ENCODE measurements at places on chromosomes 12 and 14.
A peak's percentile ranks its signal among the peaks of the same experiment; 100 is the strongest.

DNA sequence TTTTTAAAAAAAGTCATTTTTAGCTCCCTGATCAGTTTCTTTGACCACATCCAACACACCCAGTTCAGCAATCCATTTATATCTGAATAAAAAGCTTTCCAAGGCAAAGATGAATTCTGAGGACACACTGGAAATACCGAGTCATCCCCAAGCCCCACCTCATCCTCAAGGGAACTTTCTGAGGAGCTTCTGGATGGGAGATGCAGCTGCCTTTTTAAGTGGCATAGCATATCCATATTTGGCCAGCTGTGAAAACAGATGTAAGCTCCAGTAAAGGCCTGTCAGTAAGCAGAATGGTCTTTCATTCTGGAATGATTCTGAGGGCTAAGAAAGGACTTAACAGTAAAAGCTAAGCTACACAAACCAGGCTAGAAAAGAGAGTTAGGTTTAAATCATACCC, 18.4 kb downstream of the ZFYVE1 start:
- no peak for DNase-seq

- no peak for DNase-seq
Observed at GRCh38 chr12:46154221-46154985, 114.4 kb downstream of the SLC38A1 start.

DNA sequence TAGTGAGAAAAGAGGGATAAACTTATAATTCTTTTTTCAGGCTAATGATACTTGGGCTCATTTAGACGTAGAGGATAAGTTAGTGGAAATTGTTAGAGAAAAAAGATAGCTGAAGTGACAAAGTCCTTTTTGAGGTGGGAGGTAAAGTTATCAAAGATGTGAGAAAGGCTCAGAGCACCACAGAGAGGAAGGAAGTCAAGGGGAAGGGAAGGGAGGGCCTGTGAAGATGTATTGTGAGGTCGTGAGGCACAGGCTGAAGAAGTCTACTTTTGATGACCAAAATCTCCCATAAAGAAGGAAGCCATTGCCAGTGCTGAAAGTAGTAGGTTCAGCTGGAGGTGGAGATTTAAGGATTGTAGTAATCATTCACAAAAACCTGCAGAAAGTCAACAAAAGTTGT, 19.4 kb upstream of the PTGDR start:
- DNase-seq, result no peak

- no peak for DNase-seq
Observed at GRCh38 chr12:118680356-118680963, 300.9 kb upstream of the SRRM4 start.

GRCh38 chr12:7042842-7043241, 17.7 kb upstream of the C1S start:
- no peak for DNase-seq

GRCh38 chr14:35374263-35374712, 30.3 kb downstream of the NFKBIA start:
- DNase-seq, result no peak

DNA sequence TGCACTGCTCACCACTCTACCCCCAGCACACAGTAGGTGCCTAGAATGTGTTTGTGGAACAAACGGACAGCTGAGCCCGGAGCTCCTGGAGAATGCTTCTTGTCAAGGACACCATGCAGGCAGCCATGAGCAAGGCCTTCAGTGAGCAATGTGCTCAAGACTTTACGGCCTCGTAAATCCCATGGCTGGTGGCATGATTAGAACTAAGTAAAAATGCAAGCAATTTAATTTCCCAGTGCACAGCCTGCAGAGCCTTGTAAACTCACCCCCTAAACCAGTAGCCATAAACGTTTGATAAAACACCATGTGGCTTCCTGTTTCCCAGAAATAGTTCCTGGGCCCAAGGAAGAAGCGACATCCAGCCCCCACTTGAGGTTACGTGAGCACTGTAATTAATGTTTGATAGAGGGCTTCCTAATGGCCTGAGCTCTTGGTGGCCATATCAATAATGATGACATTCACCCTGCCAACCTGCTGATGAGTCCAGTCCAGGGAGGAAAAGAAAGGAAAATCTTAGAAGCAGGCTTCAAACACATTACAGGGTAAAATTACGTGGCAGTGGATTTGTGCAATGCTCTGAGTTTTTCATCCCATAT, 36.4 kb upstream of the FICD start:
- DNase-seq, result no peak

DNA sequence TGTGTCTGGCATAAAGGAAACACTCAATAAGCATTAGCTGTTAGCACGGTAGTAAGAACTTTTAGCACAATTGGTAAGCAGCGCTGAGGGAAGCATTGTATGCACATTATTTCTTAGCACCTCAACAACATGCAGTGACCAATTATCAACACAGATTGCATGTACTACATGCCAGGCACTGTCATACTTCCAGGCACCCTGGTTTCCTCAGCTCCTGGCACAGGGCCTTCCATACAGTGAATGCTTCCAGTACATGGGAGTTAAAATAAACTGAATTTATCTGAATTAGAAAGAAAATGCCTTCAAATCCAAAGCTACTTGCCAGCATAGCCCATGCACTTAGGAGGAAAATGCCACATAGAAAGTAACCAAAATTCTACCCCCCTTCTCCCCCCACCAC, 59.4 kb downstream of the TUNAR start:
- DNase-seq, result no peak

GRCh38 chr12:53593031-53593430, 33.2 kb downstream of the ATF7 start:
- no peak for DNase-seq

DNA sequence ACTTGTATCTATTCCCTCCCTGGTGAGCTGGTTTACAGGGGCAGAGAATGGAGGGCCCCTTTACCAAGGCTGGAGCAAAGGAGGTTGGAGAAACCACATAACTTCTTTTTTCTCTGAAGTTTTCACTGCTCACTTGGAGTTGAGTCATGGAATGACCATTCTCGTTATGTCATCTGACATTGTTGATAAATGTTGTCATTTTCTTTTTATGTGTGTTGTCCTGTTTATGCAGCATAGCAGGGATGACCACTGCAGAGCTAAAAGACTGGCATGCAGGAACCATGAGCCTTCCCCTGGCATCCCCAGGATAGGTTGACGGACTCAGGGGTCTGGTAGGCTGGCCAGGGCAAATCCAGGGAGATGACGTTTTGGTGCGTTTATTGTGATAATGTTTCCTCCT, 256.8 kb upstream of the DDHD1 start:
- no peak for DNase-seq

DNA sequence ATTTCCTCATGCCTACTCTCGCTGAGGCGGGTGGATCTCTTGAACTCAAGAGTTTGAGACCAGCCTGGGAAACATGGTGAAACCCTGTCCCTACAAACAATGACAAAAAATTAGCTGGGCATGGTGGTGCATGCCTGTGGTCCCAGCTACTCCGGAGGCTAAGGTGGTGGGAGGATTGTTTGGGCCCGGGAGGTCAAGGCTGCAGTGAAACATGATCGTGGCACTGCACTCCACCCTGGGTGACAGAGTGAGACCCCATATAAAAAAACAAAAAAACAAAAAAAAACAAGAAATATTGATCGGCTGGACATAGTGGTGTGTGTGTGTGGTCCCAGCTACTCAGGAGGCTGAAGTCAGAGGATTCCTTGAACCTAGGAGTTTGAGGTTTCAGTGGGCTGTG, 9.2 kb downstream of the MOAP1 start:
- DNase-seq, result no peak

DNA sequence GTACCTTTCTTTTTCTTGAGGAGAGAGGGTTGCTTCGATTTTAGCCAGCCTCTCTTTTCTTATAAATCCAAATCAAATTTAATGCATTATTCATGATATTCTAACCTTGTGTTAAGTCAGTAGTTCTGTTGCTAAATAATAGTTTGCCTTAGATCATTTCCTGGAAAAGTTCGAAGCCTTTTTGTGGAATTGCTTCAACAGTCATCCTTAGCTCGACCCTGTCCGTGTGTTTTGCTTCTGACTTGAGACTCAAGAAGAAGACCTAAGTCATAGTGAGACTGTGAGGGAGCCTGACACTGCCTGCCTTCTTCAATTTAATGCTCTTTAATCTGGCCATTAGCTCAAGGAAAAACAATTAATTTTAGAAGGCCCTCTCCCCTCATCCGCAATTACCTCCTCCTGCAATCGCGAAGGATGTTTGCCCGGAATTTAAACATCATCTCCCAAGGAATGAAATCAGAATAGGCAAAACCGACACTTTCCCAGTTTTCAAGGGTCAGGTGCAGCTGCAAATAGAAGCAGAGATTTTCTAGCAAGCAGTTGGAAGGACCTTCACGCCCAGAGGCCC, 453 bp upstream of the SLC4A8 start:
- DNase-seq, result no peak

- DNase-seq, result no peak
Observed at GRCh38 chr12:47801170-47801903, 18.4 kb downstream of the HDAC7 start.

DNA sequence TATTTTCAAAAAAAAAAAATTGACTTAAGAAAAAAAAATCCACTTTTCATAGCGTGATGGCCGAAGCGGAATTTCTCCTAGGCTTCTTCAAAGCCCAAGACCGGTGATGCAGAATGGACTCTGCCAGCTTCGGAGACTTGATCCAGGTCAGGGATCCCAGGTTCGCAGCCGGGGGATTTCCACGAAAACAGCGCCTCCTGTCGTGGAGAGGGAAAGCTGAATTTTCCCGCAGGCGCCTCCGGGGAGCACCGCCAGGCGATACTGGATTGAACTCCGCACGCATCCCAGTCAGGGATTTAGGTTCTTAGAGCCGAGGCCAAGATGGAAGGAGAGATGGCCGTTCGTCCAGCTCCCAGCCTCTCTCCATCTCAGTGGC, 2.1 kb downstream of the TTC6 start:
- no peak for DNase-seq

DNA sequence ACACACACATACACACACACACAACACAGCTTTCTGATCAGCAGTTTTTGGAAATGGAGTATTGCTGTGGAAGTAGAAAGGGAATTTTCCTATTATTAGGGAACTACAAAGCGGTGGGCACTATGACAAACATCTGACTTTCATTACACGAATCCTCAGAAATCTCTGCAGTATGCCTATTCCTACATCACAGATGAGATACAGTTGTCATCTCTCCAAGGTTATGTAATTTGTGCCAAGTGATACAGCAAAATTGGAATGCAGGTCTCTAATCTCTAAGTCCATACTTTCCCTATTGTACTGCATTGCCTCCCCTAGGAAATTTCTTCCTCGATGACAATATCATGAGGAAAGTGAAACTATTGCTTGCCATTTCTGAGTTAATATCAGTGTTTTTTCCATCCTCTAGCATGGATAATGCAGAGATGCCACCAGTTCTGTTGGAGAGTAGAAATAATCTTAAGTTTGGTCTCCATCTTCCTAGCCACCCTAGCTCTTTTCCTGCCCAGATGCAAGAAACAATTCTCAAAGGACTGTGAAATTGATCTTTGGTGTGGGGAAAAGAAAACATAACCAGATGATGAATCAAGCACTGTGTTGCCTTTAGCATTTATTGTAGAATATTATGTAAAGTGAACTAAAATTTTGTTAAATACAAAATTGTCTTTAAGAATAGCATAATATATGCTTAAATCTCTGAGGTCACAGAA, 94.7 kb downstream of the ERGIC2 start:
- no peak for DNase-seq

DNA sequence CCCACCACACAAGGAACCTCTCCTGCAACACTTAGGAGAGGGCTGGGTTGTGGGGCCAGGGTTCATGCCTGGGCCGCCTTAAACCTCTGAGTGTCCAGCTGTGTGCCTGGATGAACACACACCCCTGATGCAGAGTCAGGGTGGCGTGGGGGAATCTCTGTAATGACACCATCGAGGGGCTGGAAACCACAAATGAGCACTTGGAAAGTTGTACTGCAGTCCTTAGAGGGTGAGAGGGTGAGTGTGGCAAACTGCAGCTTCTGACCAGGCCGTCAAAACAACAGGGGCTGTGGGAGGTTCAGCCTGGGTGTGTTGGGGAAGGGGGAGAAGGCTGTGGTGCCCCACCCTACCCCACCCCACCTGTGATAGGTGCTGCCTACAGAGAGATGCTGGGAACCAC, 12.4 kb upstream of the KRT5 start:
- no peak for DNase-seq

DNA sequence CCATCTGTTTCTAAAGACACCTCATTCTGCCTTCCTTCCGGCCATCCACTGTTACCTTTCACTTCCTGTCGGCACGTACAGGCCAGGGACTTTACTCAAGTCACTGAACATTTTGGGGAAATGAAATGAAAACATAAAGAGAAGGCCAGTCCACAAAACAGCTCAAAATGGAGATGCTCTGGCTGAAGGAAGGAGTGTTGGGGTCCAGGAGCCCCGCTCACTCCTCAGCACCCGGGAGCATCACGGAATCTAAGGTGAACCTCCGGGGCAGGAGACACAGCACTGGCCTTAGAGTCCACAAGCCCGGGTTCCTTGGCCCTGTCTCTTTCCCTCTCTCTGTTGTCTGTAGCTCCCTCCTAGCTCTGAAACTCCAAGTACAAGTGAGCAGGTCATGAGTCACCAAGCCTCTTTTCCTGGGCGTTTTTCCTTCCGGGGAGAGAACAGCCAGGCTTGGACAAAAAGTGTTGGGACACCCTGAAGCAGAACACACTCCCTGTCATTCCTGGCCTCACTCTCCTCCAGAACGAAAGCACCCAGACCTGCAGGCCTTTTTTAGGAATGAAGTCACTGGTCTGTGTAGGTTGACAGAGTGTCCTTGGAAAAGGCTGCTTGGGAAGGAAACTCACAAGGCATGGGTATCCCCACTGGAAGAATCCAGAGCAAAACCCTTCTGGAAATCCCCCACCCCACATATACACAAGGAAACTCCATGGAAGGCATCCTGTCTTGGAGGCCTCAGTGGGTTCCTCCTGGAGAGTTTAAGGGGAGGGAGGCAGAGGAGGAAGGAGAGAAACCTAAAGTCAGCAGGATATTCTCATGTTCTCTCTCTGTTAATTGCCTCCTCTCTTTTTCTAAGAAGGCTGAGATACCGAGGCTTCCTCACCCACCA, 245.3 kb downstream of the ZFP36L1 start:
- peak; percentile 61 for DNase-seq

GRCh38 chr14:92914087-92914656, 8.8 kb upstream of the CHGA start:
- DNase-seq, result peak; percentile 10

- DNase-seq, result no peak
Observed at GRCh38 chr12:77625441-77625840, 205.3 kb upstream of the NAV3 start.

DNA sequence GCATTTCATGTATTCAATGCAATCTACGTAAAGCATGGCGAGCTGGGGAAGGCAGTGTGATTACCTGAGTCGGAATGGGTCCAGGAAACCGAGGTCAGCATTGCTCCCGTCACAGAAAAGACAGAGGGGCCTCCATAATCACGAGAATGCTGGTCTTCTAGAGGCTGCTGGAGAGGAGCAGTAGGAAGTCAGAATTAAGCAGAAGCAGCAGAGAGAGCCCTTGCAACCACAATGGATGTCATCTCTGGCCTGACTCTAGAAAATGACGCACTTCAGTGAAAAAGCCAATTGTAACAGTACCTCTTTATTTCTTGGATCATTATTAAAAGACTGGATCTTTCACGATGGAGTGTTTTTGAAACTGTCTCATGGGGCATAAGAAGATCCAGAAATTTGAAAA, 69.5 kb upstream of the FOXN3 start:
- no peak for DNase-seq

Measured in thyroid gland (tissue), 4 donors.